Lung (tissue), 17 donors: ENCODE measurements at places on chromosomes 5 and 9.

GRCh38 chr5:172567294-172567693 is 73.8 kb upstream of the NEURL1B start:
- DNase-seq = no peak

DNA sequence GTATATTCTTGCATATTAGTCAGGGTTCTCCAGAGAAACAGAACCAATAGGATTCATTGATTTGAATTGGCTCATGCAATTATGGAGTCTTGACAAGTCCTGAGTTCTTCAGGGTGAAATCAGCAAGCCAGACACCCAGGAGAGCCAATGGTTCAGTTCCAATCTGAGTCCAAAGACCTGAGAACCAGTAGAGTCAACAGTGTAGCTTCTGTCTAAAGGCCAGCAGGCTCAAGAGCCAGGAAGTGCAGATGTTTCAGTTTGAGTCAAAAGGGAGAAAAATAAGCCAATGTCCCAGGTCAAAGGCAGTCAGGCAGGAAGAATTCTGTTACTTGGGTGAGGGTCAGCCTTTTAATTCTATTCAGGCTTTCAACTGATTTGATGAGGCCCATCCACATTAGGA is 37.8 kb upstream of the ANKRD34B start:
- DNase-seq = no peak

GRCh38 chr5:68180121-68181038 is 35.2 kb upstream of the PIK3R1 start:
- DNase-seq = no peak

DNA sequence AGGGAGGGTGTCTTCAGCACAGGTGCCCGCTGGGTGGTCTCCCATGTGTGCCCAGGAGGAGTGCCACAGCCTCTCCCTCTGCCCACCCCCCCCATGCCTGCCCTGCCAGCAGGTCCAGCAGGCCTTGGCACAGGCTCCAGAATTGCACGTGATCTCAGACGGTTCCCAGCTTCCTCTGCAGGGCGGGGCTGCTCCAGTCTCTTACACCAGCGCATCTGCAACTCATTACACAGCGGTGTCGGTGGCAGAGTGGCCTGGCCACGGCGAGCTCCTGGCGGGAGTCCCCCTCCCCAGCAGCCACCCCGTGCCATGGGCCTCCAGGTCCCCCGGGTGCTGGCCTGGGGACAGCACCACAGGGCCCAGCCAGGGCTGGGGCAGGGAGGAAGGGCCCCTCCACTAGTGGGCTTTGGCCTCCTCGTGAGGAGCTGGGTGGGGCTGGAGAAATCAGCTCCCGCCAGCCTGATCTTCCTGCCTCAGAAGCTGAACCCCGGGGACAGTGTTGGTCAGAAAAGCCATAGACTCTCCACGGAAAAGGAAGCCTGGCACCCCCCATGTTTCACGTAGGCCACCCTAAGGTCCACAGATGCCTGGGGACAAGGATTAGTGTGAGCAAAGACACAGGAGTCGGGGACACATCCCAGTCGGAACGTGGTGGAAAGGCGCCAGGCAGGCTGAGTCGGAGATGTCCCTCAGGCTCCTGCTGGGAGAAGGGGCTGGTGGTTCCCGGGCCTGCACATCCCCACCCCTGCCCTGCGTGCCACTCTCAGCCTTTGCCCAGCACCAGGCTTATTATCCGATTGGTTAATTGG is 40.2 kb downstream of the RXRA start:
- peak; percentile 88 for DNase-seq

GRCh38 chr9:98182069-98182820 is 10.2 kb downstream of the CORO2A start:
- DNase-seq = no peak

DNA sequence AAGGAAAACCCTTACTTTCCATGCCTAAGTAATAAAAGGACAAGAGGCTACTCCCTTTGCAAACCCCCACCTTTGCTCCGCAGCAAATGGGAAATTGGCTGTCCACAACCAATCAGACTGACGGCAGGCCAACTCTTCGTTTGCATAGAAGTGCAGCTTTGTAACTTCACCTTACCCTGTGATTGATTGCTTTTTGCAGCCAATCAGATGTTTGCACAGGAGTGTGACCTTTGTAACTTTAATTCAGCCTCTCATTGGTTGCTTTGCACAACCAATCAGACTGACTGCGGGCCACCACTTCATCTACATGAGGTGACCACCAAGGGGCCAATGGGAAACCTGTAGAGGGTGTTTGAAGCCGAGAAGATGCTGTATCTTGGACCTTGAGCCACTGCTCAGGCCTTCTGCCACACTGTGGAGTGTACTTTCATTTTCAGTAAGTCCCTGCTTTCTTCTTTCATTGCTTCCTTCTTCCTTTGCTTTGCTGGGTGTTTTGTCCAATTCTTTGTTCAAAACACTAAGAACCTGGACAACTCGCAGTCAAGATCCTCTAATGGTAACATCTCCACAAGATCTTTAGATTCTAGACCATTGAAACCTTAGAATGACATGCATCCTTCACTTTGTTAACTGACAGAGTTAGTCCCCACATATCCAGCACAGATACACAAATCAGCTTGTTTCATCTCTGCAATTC is 51.3 kb upstream of the FREM1 start:
- DNase-seq = no peak
